ENCODE measurements at places on chromosomes 1 and 21.

- no peaks in the 10 kb centered on the region for H3K27me3 ChIP-seq
- peak overlapping the region; percentile 84 for H3K27ac ChIP-seq
- H3K36me3 ChIP-seq: peaks cover 34% of the 10 kb centered on the region
- no peak overlapping the region for H3K4me3 ChIP-seq
- no peak for DNase-seq
- peaks cover 15% of the 10 kb centered on the region for H3K4me1 ChIP-seq
These were observed 39.1 kb downstream of the RPS6KC1 start for GRCh38 chr1:213089924-213090677.

DNA sequence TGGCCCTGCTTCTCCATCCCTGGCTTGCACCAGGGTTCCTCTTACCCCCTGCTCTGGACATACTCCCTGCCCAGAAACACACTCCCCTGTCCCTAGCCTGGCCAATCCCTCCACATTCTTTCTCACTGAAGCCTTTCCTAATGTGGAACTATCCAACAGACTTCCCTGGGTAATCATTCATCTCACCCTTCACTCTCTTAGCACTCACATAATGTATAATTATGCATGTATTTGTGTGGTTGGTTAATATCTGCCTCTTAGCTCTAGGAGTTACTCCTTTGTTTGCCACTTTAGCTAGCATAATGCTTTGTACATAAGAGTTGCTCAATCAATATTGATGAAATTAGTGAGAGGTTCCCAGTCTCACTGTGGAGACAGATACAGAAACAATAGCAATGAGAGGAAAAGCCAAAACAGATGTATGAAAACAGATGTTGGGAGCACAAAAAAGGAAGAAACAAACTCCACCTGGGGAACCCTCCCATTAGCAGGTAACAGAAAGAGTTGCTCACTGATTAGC lies 76.9 kb upstream of the WARS2 start:
- no peak overlapping the region for H3K27ac ChIP-seq
- no peaks in the 10 kb centered on the region for H3K27me3 ChIP-seq
- H3K36me3 ChIP-seq: no peaks in the 10 kb centered on the region
- no peaks in the 10 kb centered on the region for H3K4me1 ChIP-seq
- H3K4me3 ChIP-seq: no peak overlapping the region

DNA sequence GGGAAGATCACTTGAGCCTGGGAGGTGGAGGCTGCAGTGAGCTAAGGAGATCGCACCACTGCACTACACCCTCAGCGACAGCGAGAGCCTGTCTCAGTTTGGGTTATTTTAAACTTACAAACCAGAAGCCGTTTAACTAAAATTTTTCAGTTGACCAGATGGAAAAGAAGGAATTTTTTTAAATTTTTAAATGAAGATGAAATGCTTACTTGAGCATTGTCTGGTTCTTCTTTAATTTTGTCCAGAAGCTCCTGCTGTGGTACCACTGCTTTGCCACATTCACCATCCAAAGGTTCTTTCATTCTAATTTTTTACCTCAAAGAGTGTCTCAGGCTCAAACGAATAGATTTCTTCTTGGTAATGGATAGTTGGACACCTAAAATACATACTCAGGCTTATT lies 1.4 kb downstream of the ZMYM6 start:
- H3K27ac ChIP-seq: peak overlapping the region; percentile 92
- no peak for DNase-seq
- peak overlapping the region; percentile 96 for H3K4me3 ChIP-seq
- no peaks in the 10 kb centered on the region for H3K27me3 ChIP-seq

DNA sequence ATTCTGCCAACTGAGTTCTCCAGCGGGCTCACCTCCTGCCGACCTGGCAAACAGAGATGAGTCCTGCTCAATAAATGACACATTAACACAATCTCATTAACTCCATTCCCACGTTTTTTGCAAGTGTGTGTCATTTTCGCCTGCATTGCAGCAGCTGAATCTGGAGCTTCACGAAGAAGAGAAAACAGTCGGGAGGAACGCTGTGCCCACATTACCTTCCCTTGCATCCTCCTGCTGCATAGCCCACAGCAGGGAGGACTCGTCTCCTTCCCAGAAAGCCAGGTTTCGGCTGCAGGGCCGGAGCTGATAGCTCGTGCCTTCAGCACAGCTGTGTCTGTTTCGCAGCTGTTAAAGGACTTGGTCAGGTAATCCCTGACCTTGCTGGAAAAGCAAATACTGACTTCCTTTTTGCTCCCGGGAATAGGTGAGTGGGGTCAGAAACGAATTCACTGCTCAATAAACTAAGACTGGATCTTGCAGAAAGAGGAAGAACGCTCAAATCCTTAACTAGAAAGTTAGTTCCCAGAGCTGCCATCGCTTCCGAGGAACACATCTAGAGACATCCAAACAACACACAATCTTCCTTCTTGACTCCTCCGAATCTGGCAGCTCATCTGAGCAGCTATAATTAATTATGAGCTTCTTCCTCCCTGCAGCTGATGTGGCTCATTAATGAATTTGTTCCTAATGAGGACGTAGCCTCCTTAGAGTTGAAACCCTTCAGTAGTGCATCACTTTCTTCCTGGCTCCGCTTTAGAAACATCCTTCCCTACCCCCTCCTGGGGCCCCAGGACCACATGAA lies 33.0 kb downstream of the KANK4 start:
- H3K4me3 ChIP-seq: no peak overlapping the region
- DNase-seq: no peak
- no peaks in the 10 kb centered on the region for H3K36me3 ChIP-seq
- no peaks in the 10 kb centered on the region for H3K4me1 ChIP-seq
- H3K27ac ChIP-seq: no peak overlapping the region

DNA sequence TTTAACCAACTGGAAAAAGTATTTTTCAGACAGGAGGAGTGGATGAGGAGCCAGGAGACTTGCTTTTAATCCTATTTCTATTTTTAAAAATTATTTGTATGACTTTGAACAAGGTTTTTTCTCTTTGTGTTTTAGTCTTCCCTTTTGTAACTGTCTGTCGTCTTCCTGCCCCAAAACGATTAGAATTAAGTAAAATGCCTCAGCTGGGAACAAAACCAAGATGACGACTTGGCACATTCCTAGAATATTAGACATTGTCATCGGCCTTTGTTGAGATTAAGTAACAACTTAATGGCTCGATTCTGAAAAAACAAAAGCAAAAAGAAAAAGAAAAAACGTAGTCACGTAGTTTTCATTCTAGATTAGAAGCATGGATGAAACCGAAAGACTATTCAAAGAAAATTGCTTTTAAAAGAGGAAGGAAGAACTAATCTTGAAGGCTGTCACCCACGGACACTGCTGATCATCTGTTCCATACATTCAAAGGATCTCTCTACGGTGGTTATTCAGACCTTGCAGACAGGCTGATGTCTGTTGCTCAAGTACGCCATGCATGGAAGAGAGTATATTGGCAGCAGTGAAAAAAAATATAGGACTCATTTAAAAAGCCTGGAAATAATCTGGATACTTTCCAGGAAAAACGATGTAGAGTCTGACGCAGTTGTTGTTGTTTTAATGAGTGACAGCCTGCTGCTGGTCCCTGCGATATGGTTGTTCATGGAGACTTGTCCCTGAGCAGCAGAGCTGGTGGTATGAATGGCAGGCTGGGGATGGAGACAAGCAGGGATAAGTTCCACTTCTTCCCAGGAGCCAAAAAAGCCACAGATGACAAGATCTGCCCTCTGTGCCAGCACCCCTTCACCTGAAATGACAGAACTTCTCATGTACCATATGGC lies 16.8 kb downstream of the GNG4 start:
- H3K4me3 ChIP-seq: no peak overlapping the region
- H3K27ac ChIP-seq: no peak overlapping the region
- peaks cover 17% of the 10 kb centered on the region for H3K27me3 ChIP-seq
- no peaks in the 10 kb centered on the region for H3K36me3 ChIP-seq
- DNase-seq: no peak

DNA sequence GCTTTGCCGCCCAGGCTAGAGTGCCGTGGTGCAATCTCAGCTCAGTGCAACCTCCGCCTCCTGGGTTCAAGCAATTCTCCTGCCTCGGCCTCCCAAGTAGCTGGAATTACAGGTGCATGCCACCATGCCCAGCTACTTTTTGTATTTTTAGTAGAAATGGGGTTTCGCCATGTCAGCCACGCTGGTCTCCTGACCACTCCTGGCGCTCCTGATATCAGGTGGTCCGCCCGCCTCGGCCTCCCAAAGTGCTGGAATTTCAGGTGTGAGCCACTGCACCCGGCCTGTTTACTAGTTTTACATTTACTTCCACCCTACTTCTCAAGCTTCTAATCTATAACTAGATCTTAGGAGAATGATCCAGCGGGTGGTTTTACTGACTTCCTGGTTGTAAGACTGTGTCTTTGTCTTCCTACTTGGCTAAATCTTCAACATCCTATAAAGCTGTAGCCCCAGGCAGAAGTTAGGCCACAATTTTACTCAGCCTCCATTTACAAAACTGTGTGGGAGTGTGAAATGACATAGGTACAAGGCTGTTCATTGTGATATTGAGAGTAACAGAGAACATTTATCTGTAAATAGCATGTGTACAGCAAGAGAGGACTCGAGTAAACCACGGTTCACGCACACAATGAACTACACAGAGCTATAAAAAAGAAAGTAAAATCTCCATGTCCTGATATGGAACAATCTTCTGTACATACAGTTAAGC lies 9.6 kb upstream of the POU2F1 start:
- H3K27ac ChIP-seq: no peak overlapping the region
- no peaks in the 10 kb centered on the region for H3K27me3 ChIP-seq
- DNase-seq: no peak
- H3K4me1 ChIP-seq: peaks cover 5% of the 10 kb centered on the region
- H3K36me3 ChIP-seq: peaks cover 16% of the 10 kb centered on the region

DNA sequence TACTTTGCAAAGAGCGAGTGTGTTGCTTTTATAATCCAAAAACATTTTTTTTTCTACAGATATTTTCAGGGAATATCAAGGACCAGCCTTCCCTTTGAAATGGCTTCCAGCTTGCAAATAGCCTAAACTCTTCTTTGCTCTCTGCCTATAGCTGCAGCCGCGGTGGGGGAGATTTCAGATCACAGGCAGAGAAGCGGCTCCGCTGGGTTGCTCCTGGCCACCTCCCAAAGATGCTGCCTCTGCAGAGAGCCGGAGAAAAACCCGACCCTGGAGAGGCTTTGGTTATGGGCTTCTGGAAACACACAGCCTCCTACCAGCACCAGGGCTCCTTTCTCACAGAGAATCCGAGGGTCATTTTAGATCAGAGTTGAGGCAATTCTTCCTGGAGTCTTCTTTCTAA lies 18.6 kb upstream of the PAX7 start:
- H3K36me3 ChIP-seq: no peaks in the 10 kb centered on the region
- peaks cover 19% of the 10 kb centered on the region for H3K27me3 ChIP-seq
- no peaks in the 10 kb centered on the region for H3K4me1 ChIP-seq
- DNase-seq: no peak

GRCh38 chr1:33093004-33093403 lies 12.1 kb downstream of the AZIN2 start:
- no peak overlapping the region for H3K27ac ChIP-seq
- peak; percentile 42 for DNase-seq
- H3K36me3 ChIP-seq: peaks cover 11% of the 10 kb centered on the region

DNA sequence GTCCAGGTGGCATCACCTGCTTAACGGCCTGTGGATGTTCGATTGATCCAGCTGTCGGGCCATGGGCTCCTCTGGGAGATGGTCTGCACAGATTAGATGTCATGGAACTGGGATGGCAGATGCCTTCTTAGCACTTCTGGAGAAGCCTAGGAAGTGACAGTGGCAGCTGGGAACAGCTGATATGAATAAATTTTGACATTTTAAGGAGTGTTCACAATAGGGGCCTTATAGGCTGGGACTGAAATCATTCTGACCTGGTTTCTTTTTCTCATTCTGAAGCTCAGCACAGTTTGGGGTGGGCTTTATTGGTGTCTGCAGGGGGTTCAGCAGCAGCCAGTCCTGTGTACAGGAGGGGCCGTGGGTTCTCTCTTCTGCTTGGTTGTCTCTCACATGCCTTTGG lies 175.3 kb downstream of the CACNA1E start:
- no peaks in the 10 kb centered on the region for H3K36me3 ChIP-seq
- H3K27ac ChIP-seq: no peak overlapping the region
- H3K4me3 ChIP-seq: no peak overlapping the region

DNA sequence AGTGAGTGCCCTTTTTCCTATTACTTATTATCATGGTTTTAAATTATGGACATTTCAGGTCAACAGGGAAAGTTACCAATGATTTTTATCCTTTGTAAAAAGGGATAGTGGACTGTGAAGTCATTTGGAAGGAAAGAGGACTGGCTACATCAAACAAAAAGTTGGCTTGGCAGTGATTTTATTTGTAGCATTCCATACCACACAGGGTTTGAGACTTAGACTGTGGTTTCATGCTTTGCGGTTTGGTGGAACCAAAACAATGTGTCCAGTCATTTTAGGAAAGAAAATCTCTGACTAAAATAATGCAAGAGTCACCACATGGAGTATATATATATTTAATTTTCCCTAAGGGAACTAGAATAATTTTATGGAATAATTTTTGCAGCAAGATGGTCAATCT lies 239.5 kb downstream of the HMCN1 start:
- H3K27me3 ChIP-seq: peaks cover 9% of the 10 kb centered on the region
- no peak for DNase-seq
- H3K27ac ChIP-seq: no peak overlapping the region
- no peak overlapping the region for H3K4me3 ChIP-seq

- H3K27me3 ChIP-seq: peaks cover 8% of the 10 kb centered on the region
- H3K27ac ChIP-seq: no peak overlapping the region
- H3K36me3 ChIP-seq: no peaks in the 10 kb centered on the region
- H3K4me3 ChIP-seq: no peak overlapping the region
- H3K4me1 ChIP-seq: no peaks in the 10 kb centered on the region
These were observed 95.7 kb upstream of the WNT4 start for GRCh38 chr1:22238356-22239224.

- DNase-seq: no peak
- no peak overlapping the region for H3K4me3 ChIP-seq
- no peaks in the 10 kb centered on the region for H3K4me1 ChIP-seq
- no peaks in the 10 kb centered on the region for H3K36me3 ChIP-seq
- H3K27me3 ChIP-seq: no peaks in the 10 kb centered on the region
- no peak overlapping the region for H3K27ac ChIP-seq
These were observed 13.1 kb downstream of the CDCP2 start for GRCh38 chr1:54139711-54140110.

DNA sequence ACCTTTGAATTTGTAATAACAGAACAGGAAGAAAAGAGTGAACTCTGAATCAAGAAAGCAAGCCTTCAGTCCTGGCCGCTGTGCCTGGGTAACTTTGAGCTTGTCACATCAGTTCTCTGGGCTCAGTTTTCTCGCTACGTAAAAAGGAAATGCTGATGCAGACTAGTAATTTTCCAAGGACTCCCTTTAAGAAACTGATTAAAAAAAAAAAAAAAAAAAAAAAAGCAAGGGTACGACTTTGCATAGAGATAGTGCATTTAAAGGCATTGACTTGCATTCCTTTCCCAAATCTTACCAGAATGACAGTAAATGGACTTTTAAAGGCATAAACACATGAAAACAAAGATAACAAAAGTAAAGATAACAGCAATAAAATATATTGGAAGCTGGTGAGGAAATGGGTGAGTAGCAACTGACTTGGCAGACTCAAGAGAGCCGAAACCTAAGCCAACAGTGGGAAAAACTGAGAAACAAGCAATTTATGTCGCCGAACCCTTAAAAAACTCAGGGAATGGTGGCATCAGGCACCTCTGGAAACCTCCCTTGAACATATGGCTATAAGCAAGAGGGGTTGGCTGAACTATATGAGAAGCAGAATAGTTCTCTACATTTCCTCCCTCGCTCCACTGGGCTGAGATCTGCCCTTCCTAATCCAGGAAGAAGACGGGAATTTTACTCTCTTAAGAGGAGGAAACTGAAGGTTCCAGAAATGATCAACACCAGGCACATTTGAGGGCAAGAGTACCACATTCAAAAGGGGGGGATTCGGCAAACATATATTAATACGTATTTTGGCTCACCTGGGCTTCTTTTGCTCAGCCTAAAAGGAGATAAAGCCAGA lies 189.2 kb downstream of the CDC7 start:
- H3K27ac ChIP-seq: no peak overlapping the region
- no peak overlapping the region for H3K4me3 ChIP-seq
- no peaks in the 10 kb centered on the region for H3K27me3 ChIP-seq
- peaks cover 22% of the 10 kb centered on the region for H3K4me1 ChIP-seq
- DNase-seq: no peak

Data from activated CD8-positive, alpha-beta memory T cell treated with anti-CD3 and anti-CD28 coated beads, Interleukin-2, amount 10 ng/mL, durations not matched to agents 7 days and 5 days (primary cell).